Activated CD4-positive, alpha-beta T cell treated with anti-CD3 and anti-CD28 coated beads for 1 hour (primary cell): ENCODE measurements at places on chromosomes 6 and 20.

- DNase-seq: no peak
These were observed 671.5 kb downstream of the CBLN4 start for GRCh38 chr20:55333798-55334197.

DNA sequence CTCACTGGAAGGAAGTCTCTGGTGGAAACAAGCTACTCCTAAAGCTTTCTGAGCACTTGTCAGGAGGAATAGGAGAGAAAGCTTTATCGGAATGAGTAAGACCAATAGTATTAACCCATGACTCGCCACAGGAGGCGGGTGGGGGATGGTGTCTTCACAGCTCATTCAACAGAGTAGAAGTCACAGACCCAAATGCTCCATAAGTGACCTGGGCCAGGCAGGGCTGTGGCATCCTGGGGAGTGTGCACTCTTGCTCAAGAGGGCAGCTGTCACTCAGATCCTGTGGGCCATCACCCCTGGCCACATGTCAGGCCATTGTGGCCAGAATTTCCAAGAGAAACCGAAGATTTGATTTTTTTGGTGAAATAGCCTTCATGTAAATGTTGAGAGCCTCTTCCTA lies 116.0 kb downstream of the SYCP2 start:
- DNase-seq: no peak

- DNase-seq: no peak
These were observed 55.0 kb upstream of the PCSK2 start for GRCh38 chr20:17171746-17172280.

DNA sequence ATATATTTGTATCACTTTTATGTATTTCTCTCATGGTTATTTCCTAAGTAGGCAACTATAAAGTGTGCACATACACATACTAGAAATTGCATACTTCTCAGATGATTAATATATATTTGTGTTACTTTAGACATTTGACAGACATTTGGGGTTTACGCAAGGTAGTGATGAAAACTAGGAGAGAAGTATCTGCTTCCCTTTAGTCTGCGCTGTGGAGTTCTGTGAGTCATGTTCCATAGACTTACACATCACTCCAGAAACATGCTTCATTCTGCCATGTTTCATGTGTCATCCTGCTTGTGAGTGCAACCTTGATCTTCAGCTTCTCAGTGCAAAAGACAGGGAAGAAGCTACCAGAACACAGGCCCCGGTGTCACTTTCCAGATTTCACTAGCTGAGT lies 200.7 kb upstream of the BMP2 start:
- no peak for DNase-seq

DNA sequence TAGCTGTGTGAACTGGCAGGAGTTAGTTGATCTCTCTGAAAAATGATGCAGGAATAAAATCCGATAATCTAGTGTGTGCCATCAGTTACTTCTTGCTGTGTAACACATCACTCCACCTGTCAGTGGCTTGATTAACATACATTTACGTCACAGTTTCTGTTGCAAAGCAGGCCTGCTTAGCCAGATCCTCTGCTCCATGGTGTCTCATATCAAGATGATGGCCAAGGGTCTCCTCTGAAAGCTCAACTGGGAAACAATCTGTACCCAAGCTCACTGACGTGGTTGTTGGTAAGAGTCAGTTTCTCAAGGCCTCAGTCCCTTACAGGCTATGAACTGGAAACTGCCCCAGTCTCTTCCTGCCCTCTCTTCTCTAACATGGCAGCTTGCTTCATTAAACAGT lies 51.8 kb downstream of the FOXA2 start:
- no peak for DNase-seq

DNA sequence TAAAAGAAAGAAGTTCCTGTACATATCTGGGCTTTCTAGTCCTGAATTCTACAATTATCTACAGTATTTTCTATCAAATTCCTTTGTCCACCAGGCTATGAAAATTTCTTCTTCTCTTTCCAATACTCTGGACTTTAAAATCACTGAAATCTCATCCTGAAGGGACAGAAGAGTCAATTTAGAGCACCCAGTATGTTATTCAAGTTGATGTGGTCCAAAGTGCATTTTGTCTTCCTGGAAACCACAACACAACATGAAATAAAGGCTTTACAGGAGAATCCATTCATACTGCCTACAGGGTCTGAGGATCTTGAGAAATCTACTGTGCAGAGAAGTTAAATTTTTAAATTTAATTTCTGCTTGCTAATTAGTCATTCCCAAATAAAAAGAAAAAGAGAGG lies 94.9 kb upstream of the ADGRF1 start:
- DNase-seq: no peak

GRCh38 chr6:14110001-14110818 lies 7.4 kb upstream of the CD83 start:
- no peak for DNase-seq

DNA sequence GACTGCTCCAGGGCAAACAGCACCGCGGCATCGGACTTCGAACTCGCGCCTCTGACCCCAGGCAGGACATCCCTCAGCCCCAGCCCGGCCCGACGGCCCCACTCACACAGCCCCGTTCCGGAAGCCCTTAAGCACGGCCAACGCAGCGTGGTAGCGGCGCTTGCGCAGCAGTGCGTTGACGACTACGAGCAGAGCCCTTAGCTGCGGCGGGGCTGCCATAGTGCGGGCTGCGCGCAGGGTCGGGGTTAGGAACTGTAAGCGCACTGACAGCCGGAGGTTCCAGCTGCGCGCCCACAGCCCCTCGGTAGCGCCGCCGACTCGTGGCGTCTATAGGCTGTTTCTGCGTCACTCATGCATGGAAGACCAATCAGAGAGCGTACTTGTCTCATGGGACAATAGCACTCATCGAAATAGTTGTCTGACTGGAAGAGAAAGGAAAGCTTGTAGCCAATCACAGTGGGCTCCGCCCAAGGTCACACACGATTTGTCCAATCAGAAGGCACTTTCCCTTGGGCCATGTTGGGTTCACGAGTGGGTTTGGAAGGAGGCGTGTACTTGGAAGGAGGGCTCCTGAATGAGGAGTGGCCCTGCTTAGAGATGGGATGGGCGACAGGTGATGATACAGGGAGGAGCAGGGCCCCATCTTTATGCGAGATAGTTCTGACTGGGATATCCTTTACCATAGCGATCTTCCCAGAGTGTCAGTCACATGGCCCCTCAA lies at the start of gene PXMP4:
Gene PXMP4, minus strand, starts transcription at position 322 of the 721 bp plus-strand sequence. Its CDS starts 103 bp downstream, at position 219.
- peak; percentile 78 for DNase-seq

GRCh38 chr6:150510576-150510975 lies 89.1 kb upstream of the PLEKHG1 start:
- no peak for DNase-seq

- DNase-seq: no peak
These were observed 4.8 kb downstream of the CCHCR1 start for GRCh38 chr6:31152781-31153180.

DNA sequence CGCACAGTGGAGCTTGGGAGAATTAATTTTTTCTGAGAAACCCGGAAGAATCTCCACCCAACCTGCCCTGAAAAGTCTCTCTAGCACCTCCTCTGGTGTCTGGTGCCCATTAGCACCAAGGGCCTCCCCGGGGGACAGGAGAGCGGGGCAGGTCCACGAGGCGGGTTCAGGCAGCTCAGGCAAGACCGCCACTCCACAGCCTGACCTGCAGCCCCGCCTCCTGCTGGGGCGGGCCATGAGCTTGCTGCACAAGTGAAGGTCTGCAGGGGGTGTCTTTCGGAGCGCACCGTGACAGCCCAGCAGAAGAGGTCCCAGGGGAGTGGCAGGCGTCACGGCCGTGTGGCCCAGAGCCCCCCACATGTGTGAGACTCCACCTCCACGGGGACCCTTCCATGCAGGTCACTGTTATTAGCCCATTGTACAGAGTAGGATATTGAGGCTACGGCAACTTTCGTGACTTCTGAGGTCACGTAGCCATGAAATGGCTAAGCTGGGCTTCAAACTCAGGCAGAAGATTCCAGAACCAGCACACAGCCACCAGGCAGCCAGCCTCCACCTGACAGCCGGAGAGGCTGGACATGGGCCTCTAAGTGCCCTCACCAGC lies 63.9 kb upstream of the SLCO4A1 start:
- no peak for DNase-seq

DNA sequence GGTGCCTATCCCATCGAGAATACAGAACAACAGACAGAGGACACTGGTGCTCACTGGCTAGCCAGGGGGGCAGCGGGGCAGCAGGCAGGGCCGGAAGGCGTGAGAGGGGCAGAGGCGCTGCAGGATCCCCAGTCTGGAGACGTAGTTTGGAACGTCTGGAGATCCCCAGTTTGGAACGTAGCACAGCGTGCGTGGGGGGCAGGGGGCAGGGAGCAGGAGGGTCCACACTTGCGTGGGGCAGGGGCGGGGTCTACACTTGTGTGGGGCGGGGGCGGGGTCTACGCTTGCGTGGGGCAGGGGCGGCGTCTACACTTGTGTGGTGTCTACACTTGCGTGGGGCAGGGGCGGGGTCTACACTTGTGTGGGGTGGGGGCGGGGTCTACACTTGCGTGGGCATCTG lies 107.2 kb downstream of the DACT2 start:
- no peak for DNase-seq

DNA sequence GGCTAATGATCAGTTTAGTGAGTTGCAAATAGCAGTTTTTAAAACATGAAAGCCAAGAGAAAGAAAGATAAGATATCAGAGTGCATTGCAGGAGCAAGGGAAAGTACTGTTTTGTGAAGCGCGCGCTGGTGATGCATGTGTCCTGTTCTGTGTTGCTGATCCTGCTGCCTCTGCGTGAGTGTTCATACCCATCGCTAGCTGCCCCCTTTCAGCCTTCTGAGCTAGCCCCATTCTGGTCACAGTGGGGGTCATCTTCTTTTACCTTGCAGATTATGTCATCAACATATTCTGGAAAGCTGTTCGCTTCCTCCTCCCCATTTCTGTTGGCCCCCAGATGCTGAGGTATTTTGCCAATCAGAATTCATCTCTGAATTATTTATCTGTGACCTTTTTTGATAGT lies 1.9 kb downstream of the MRAP2 start:
- DNase-seq: no peak

- DNase-seq: no peak
These were observed 202.3 kb downstream of the DLL1 start for GRCh38 chr6:170088582-170088955.

- no peak for DNase-seq
These were observed 11.9 kb downstream of the CDH4 start for GRCh38 chr20:61263938-61264337.

DNA sequence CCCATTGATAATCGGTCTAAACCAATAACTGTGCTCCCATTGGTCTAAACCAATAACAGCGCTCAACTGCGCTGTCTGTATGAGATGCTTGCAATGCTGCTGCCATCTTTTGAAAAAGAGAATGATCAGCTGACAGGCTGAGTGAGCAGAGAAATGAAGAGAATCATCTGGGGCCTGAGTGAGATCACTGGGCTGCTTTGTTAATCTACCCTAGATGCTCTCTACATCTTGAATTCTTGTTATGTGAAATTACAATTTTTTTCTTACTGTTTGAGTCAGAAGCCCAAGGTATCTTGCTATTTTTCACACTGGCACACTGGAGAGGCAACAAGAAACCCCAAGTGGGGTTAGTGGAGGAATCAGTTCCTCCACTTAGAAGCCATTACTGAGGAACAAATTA lies 91.5 kb upstream of the GCM1 start:
- DNase-seq: no peak

DNA sequence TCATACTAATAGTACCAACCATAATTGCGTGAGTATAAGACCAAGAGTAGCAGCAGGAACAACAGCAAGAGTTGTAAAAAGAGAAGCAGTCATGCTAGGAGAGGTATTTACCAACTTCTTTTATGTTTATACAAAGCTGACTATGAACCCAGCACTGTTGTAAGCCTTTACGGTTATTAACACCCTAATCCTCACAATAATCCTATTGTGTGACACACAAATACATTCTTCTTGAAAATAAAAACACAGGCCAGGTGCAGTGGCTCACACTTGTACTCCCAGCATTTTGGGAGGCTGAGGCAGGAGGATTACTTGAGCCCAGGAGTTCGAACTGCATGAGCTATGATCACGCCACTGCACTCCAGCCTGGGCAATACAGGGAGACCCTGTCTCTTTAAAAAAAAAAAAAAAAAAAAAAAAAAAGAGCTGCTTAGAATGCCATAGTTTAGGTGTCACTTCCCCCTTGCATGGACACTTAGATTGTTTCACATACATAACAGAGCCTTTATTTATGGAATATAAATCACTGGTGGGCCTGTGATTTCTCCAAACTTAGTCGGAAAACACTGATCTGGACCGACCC lies 20.2 kb downstream of the HCK start:
- DNase-seq: no peak

GRCh38 chr20:17327185-17328148 lies 100.6 kb downstream of the PCSK2 start:
- DNase-seq: no peak

DNA sequence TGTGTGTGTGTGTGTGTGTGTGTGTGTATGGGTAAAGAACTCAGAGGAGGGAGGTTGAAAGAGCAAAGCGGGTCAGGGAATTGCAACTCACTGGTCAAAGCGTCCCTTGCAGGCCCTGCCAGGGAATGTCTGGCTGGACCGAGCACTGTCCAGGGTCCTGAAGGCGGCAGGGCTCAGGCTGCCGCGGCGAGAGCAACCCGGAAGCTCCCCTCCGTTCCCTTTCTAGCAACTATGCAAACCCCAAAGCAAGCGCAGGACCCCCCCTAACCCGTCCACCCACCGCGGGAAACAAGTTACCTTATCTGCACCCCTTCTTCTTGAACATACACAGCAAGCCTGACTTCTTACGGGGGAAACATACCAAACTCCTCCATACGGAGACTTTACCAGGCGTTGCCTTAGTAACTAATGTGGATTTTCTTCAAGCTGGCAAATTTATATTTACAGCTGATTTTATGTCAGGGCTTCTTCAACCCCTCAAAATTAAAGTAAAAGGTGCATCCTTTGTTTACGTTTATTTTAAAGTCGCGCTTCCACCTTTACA lies 538 bp upstream of the GRM1 start:
- no peak for DNase-seq

DNA sequence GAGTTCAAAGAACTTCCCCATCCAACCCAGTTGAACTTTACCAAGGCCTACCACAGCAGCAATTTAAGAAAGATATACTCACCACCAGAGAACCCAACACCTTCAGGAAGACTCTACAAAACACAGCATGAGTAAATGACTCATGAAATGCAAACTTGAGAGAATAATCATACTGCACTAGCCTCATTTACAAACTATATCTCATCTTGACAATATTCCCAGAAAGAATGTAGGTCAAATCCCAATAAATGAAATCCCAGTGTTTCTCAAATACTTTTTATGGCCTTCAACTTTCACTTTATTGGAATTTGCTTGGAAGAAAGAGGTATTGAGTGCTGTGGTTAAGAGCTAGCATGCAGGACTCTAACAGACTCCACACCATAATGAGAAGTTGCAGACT lies 60.0 kb downstream of the FYN start:
- DNase-seq: no peak

DNA sequence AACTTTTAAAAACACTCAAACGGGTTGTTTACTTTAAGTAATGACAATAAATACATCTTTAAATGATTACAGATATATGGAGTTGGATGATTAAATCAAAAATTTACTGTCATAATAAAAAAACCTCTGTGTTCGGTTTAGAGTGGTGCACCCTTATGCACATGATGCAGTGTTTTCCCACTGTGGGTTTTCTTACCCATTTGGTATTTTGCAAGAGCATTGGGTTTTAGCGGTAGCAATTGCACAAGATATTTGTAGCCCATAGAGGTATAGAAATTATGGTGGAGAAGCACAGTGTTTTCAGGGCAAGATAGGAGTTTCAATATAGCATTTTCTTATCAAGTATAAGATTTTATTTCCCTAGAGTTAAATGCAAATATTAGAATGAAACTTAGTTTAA lies 410.8 kb upstream of the PLCB4 start:
- DNase-seq: no peak
